IMR-90 (cell line): ENCODE measurements at places on chromosomes 1 and 21. TPM values are rescaled to one million over a fixed set of nuclear protein-coding genes. Genes with fewer than 3 reads are reported as not detected.

GRCh38 chr1:174656409-174657059 is 208.8 kb downstream of the GPR52 start:
- no peak overlapping the region for H3K27ac ChIP-seq
- no peaks in the 10 kb centered on the region for H3K36me3 ChIP-seq
- DNase-seq, result no peak
- H3K4me1 ChIP-seq, result no peaks in the 10 kb centered on the region
- H3K4me3 ChIP-seq, result no peak overlapping the region

DNA sequence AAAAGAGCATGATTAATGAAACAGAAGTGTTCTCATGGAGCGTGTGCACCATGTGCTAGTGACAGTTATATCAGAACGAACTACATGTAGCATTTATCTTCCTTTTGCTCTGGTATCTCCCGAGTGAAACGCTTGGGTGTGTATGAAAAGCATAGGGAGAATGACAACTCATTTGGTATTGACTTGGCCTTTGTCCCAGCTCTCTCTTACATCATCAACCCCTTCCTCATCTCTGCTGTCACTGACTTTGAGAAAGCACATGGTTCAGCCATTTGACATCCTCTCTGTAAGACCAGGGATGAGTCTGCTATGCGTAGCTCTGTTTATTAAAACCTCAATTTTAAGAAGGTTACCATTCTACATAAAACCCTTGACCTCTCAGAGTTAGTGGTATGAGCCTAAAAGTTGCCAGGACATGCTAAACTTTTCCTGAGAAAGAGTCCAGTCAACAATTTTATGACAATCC is 201.0 kb downstream of the NRIP1 start:
- no peak overlapping the region for H3K4me3 ChIP-seq
- no peaks in the 10 kb centered on the region for H3K27me3 ChIP-seq
- H3K36me3 ChIP-seq, result no peaks in the 10 kb centered on the region

The BARHL2 gene
- total RNA-seq, result not detected in 2 replicates

DNA sequence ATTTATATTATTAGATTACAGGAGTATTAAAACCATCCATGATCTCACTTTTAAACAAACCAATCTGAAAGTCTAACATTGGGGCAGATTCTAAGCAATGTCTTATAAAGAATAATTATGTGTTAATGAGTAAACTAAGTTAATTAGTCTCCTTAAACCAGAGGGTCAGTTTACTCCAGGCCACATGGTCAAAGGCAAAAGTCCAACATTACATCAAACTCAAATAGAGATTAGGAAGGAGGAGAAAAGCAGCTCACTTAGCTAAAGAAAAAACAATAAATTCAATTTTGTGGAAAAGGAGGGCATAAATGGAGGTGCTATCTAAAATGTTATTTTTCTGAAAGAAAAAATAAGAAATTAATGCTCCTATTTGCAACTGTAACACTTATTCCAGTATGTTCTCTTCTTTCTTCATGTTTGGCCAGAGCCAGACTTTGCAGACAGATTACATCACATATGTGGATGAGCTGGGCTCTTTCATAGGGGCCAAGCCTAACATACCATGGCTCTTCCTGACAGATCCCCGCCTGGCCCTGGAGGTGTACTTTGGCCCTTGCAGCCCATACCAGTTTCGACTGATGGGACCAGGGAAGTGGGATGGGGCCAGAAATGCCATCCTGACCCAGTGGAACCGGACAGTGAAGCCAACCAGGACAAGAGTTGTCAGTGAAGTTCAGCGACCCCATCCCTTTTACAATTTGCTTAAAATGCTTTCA is 24.3 kb upstream of the FMO2 start:
- H3K27me3 ChIP-seq, result no peaks in the 10 kb centered on the region
- DNase-seq, result no peak

The GIPC2 gene
- 0.18 and 0.28 TPM in 2 replicates for total RNA-seq

DNA sequence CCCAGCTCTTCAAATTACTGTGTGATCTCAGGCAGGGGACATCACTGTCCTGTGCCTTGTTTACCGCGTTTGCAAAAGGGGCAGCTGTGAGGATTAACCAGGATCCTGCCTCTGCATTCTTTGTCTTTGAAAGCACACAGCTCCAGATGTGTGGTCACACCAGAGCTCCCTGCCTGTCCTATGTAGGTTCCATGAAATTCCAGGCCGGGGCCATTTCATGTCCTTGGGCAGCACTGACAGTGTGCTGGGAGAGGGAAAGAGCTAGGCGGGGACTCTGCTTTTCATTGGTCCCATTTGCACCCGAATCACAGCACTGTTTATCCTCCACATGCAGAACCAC is 42.2 kb upstream of the SELENON start:
- H3K4me1 ChIP-seq, result no peaks in the 10 kb centered on the region
- H3K27me3 ChIP-seq, result no peaks in the 10 kb centered on the region
- no peak for DNase-seq

The RGS7 gene
- 0.72 and 0.83 TPM in 2 replicates for total RNA-seq

GRCh38 chr21:31394309-31394708 is 50.2 kb upstream of the TIAM1 start:
- no peaks in the 10 kb centered on the region for H3K4me1 ChIP-seq
- no peak overlapping the region for H3K27ac ChIP-seq

The MTOR gene
- total RNA-seq, result 33.6 and 36.7 TPM in 2 replicates

- H3K36me3 ChIP-seq, result no peaks in the 10 kb centered on the region
- H3K27ac ChIP-seq, result no peak within 1 kb of the TSS
- H3K4me3 ChIP-seq, result no peak within 1 kb of the TSS
- peaks cover 2% of the 10 kb centered on the region; the same call in 1 of the 2 replicates for H3K27me3 ChIP-seq
These were observed at the start of gene SLC35F3 for GRCh38 chr1:233904633-233905415. TSS of gene SLC35F3 (plus strand) at chr1:233904676.

The MYOG gene
- not detected in 2 replicates for total RNA-seq

DNA sequence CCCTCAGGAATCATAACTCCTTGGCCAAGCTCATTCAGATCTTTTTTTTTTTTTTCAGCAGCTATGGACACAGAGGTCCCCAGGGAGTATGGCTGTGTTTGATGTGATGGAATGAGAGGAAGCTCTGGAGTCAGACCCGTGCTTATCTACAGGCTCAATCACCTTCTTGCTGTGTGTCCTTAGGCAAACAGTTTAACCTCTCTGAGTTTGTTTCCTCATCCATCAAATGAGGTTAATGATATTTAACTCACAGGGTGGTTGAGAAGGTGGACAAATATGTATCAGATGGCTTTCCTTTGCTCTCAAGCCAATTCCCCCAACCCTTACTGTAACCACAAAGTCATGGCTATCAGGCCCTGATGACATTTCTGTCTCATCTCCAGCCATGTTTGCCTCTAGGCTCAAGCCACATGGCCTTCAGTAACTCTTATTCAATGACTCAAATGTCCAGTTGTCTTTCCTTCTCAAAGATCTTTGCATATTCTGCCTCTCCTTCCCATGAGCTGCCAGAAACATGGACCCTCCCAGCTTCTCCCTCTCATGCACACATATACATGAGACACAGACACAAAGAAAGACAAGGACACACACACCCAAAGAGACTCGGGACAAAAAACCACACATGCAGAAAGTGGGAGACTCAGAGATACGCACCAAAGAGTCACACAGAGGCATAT is 303.5 kb upstream of the KAZN start:
- DNase-seq, result no peak
- H3K4me1 ChIP-seq, result no peaks in the 10 kb centered on the region
- H3K36me3 ChIP-seq, result no peaks in the 10 kb centered on the region
- H3K27ac ChIP-seq, result no peak overlapping the region
- H3K4me3 ChIP-seq, result no peak overlapping the region

GRCh38 chr1:63935143-63935542 is 161.3 kb downstream of the ROR1 start:
- H3K27ac ChIP-seq, result no peak overlapping the region
- no peaks in the 10 kb centered on the region for H3K27me3 ChIP-seq
- H3K4me1 ChIP-seq, result no peaks in the 10 kb centered on the region; the same call in 1 of the 2 replicates
- H3K4me3 ChIP-seq, result no peak overlapping the region
- no peaks in the 10 kb centered on the region for H3K36me3 ChIP-seq

The GJA8 gene
- not detected in 2 replicates for total RNA-seq

DNA sequence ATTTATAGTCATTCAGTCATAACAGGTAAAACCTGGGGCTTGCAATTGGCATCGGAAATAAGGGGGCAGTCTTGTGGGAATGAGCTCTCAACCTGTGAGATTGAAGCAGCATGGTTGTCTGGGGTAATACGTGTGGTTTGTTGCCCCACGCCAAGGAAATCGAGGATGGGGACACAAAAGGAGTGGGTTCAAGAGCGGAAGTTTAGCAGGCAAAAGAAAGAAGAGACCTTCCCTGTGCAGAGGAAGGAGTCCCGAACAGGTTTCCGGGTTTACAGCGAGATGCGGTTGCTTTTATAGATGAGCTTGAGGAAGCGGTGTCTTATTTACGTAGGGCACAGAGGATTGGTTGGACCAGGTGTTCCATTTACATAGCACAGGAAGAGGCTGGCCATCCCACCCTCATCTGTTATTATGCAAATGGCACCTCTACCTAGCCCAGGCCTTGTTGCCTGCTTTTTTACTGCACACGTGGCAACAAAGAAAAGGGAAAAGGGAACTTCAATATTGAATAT is 37.3 kb downstream of the IFNAR1 start:
- peaks cover 4% of the 10 kb centered on the region; the same call in 1 of the 2 replicates for H3K36me3 ChIP-seq
- H3K27me3 ChIP-seq, result no peaks in the 10 kb centered on the region
- H3K4me1 ChIP-seq, result peaks cover 5% of the 10 kb centered on the region
- no peak overlapping the region for H3K27ac ChIP-seq
- no peak for DNase-seq

DNA sequence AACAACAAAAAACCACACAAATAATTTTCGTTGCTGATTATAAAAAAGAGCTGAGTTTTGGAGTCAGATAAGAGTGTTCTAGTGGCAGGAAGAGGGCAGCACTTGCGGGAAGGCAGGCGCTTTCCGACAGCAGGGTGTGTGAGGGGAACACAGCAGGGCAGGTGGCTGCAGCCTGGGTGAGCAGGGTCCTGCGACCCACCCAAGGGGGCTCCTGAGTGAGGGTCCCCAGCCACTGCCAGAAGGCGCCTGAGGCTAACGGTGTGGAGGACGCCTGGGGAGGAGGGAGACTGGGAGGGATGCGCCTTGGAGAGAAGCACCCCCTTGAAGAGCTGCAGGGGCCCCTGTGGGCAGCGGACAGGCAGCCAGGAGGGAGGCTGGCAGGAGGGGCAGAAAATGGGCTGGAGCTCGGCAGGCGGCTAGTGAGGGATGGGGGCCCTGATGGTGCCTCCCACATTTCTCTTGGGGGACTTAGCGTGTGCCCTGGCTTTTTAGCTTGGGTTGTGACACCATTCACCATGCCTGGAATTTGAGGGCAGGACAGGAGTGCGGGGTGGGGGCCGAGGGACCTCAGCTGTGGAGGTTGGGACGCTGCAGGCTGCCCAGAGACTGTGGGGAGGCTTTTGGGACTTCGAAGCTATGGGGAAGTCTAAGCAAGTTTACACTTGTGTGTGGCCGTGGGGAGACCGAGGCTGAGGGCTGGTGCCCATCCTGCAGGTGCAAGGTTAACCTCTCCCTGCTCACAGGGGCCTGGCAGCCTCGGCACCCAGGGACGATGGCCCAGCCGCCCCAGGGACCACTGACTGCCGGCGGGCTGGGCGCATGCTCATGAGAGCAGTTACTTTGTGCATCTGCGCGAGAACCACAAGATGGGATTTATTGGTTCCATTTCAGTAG is 111.4 kb downstream of the SIK1 start:
- H3K27ac ChIP-seq, result no peak overlapping the region
- no peak for DNase-seq
- H3K4me1 ChIP-seq, result peaks cover 5% of the 10 kb centered on the region
- H3K27me3 ChIP-seq, result peaks cover 13% of the 10 kb centered on the region
- no peaks in the 10 kb centered on the region for H3K36me3 ChIP-seq
- H3K4me3 ChIP-seq, result no peak overlapping the region

The RNU1-3 gene
- under 0.01 TPM in 2 replicates for total RNA-seq

The FBXO42 gene
- total RNA-seq, result 11.4 and 12.0 TPM in 2 replicates

DNA sequence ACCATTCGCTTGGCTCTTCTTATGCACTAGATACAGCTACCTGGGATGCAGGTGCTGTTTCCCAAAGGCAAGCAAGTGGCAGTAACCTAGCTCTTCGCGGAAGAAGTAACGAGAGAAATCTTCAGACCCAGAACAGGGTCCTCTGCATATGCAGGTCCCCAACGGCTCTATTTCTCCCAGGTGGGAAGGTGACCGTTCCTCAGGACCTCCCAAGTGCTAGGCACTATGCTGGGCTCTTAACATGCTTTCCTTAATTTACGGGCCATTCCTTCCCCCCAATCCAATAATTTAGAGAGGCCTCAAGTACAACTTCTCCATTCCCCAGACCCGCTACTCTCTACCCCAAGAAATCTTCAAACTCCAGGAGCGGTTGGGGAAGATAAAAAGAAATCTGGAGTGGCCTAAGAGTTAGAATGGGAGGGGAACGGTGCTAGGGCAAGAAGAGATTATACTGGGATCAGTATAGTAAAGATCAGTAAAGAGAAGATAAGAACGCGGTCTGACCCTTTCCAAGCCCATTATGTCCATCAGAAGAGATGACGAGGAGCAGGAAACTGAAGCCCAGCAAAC is 410 bp downstream of the TXNDC12 start:
- H3K27me3 ChIP-seq, result no peaks in the 10 kb centered on the region
- peak overlapping the region; percentile 82 for H3K27ac ChIP-seq
- DNase-seq, result no peak
- peaks cover 7% of the 10 kb centered on the region for H3K36me3 ChIP-seq
- peak overlapping the region; percentile 84 for H3K4me3 ChIP-seq
- H3K4me1 ChIP-seq, result peaks cover 2% of the 10 kb centered on the region; the same call in 1 of the 2 replicates

GRCh38 chr21:31932470-31932764 is 59.6 kb downstream of the HUNK start:
- H3K36me3 ChIP-seq, result peaks cover 2% of the 10 kb centered on the region; the same call in 1 of the 2 replicates
- no peaks in the 10 kb centered on the region for H3K27me3 ChIP-seq
- no peak overlapping the region for H3K27ac ChIP-seq

GRCh38 chr1:219430419-219430818 is 182.5 kb downstream of the ZC3H11B start:
- H3K4me3 ChIP-seq, result no peak overlapping the region
- no peak for DNase-seq
- no peaks in the 10 kb centered on the region for H3K36me3 ChIP-seq
- no peaks in the 10 kb centered on the region for H3K27me3 ChIP-seq
- H3K27ac ChIP-seq, result no peak overlapping the region

GRCh38 chr1:57889676-57890320 is 465.9 kb upstream of the DAB1 start:
- no peak overlapping the region for H3K4me3 ChIP-seq
- H3K27me3 ChIP-seq, result no peaks in the 10 kb centered on the region
- H3K36me3 ChIP-seq, result no peaks in the 10 kb centered on the region
- H3K4me1 ChIP-seq, result no peaks in the 10 kb centered on the region
- H3K27ac ChIP-seq, result no peak overlapping the region
- DNase-seq, result no peak

DNA sequence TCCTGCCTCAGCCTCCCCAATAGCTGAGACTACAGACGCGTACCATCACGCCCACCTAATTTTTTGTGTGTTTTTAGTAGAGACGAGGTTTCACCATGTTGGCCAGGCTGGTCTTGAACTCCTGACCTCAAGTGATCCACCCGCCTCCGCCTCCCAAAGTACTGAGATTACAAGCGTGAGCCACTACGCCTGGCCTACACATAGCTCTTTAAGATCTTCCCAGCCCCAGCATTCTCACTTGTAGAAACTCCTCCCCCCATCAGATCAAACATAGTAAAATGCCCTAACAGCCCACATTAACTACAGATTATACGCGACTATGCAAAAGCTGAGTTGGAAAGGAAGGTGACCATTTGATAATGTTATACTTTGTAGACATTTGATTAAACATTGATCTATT is 634.8 kb downstream of the MATN1 start:
- DNase-seq, result no peak
- no peaks in the 10 kb centered on the region; the same call in 1 of the 2 replicates for H3K27me3 ChIP-seq
- peaks cover 17% of the 10 kb centered on the region for H3K4me1 ChIP-seq
- no peak overlapping the region for H3K27ac ChIP-seq

GRCh38 chr1:56973923-56974742 is 8.3 kb upstream of the C8B start:
- no peak for DNase-seq
- peaks cover 3% of the 10 kb centered on the region for H3K27me3 ChIP-seq
- no peak overlapping the region for H3K4me3 ChIP-seq
- H3K27ac ChIP-seq, result no peak overlapping the region
- H3K36me3 ChIP-seq, result no peaks in the 10 kb centered on the region
- no peaks in the 10 kb centered on the region for H3K4me1 ChIP-seq
